SJSA1 (cell line): ENCODE measurements at places on chromosomes 6 and 20. TPM values are rescaled to one million over a fixed set of nuclear protein-coding genes. Genes with fewer than 3 reads are reported as not detected.
A peak's percentile ranks its signal among the peaks of the same experiment; 100 is the strongest.

- peak; percentile 42 for DNase-seq
These were observed 52.9 kb upstream of the TRAF3IP2 start for GRCh38 chr6:111658462-111659154.

GRCh38 chr6:45156075-45156474 is 172.1 kb upstream of the RUNX2 start:
- DNase-seq, result no peak

DNA sequence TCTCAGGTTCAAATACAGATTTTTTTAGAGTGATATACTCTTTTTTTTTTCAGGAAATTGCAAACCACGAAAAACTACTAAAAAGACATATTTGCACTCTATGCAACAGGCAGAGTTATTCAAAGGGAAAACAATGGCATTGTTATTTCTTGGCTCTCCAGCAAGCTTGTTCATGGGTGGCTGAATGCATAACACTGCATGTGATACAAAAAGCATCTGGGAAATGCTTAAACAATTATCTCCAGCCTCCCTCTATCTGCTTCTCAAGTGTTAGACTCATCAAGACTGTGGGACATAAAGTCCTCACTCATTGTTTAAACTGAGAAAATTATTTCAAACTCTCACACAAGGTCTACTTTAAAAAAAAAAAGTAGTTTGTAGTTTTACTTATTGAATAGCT is 7.3 kb upstream of the COL12A1 start:
- DNase-seq, result peak; percentile 70

- DNase-seq, result no peak
These were observed 109.1 kb downstream of the UTRN start for GRCh38 chr6:144394210-144394609.

The RAET1L gene
- total RNA-seq, result not detected in 2 replicates
